Tibial artery (tissue), 4 donors: ENCODE measurements at places on chromosomes 11 and 22.

- DNase-seq, result no peak
These were observed 103.6 kb upstream of the OR9G4 start for GRCh38 chr11:56852131-56852530.

DNA sequence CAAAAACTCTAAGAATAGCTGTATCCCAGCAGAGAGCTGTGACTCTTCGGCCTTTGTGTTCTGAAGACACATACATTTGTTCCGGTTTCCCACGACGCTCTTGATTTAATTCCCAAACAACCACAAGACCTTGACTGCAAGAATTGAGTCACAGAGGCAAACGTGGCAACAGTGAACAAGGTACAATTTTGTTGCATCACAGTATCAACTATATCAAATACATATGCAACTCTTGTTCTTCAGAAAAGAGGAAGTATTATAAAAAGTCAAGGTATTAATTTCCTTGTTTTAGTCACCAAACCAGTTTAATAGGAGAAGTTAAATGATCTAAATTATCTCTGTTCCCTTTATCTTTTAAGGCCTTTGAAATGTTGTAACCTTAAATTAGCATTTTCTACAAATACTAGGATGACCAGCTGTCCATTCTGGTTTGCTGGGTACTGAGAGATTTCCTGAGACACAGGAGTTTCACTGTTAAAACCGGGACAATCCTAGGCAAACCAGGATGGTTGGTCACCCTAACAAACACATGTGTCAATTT is 11.1 kb downstream of the HPS5 start:
- no peak for DNase-seq

GRCh38 chr11:11152877-11153276 is 200.2 kb downstream of the CSNK2A3 start:
- no peak for DNase-seq

DNA sequence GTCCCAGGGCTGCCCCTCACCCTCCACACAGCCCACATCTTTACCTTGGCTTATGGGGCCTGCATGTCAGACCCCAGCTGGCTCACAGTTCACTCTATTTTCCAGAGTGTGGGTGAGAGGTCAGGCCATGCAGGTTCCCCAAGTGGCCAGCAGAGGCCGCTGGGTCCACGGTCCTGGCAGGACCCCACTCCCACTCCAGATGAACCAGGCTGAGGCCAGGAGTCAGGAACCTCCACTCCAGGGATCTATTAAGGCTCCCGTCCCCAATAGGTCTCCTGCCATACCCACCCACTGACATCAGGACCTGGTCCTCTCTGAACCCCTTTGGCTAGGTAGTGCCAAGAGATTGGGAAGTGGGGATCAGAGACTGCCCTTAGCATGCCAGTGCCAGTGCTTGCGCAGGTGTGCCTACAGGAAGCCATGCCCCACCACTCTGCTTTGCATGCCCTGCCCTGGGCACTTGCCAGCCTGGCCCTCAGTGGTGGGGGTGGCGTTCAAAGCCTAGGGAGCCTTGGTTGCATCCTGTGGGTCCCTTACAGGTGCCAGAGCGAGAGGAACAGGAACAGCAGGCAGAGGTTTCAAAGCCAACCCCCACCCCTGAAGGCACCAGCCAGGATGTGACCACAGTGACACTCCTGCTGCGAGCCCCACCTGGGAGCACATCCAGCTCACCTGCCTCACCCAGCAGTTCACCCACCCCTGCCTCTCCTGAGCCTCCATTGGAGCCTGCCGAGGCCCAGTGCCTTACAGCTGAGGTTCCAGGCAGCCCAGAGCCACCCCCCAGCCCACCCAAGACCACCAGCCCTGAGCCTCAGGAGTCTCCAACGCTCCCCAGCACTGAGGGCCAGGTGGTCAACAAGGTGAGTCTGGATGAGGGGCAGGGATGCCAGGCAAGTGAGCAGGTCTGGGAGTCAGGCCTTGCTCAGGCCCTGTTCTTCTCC is 8.3 kb downstream of the SMTN start:
- peak; percentile 81 for DNase-seq

- no peak for DNase-seq
These were observed 40.2 kb downstream of the UVRAG start for GRCh38 chr11:75855206-75855605.

DNA sequence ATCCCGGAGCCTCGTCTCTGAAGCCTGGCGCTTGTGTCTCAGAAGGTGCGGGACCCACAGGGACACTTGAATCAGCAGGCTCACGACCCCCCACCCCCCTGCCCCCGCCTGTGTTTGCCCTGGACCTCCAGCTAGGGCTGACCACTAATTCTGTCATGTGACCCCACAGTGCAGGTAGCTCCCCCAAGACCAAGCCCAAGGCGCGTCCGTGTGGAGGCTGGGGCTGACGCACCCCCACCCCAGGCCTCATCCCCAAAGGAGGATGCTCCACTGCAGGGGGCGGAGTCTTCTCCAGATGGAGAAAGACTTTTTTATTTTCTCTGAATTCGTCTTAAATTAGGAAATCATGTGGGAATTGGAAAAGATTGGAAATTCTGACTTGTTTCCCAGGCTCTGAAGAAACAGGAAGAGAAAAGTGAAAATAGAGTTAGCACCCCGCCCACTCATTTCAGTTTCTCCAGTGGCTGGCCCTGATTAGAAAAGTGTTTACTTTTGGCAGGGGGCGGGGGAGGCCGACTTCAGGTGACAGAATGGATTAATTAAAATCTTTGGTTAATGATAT is 1.0 kb upstream of the RELA start:
- DNase-seq, result peak; percentile 87

DNA sequence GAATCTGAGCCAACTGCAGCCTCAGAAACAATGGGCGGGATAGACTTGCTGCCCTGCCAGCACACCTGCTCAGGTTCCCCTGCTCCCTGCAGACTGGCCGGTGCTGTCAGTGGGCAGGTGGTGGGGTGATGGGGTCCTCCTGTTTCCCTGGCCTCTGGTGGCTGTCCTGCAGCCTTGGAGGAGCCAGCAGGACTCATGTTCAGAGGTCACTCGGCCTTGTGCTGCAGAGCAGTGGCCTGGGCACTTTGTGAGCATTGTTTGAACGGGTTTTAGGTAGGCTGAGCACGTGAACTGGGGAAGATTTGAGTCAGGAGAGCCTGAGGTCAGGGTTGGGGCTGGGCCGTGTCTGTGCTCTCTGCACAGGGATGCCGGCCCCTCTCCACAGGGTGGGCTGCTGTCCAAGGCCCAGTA is 17.6 kb downstream of the PPIL2 start:
- no peak for DNase-seq

DNA sequence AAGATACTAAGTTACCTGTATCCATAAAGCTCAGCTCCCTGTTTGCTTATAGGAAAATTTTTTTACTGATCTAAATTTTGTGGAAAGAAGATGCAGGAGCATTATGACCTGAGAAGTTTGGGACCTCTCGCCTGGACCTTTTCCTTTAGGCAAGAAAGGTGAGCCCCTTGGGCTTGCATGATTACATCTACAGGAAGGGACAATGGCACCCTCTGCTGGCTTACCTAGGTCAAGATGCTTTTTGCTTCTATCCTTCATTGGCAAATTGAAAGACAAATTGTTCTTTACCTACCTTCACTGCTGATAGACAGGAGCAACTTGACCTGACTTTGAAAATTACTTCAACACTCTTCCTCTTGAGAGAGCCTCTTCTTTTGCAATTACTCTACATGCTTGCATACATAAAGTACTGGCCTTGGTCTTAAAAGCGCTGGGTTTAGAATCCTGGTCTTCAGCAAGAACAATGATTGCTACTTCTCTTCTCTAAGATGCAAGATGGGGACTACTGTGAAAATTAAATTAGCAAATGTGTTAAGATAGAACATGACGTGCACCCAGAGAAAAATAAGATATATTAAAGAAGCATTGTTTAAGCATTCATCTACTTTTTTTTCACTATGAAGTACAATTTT is 147.2 kb downstream of the TRPC6 start:
- DNase-seq, result no peak

- no peak for DNase-seq
These were observed 588.4 kb upstream of the LRRC4C start for GRCh38 chr11:42047637-42048555.

DNA sequence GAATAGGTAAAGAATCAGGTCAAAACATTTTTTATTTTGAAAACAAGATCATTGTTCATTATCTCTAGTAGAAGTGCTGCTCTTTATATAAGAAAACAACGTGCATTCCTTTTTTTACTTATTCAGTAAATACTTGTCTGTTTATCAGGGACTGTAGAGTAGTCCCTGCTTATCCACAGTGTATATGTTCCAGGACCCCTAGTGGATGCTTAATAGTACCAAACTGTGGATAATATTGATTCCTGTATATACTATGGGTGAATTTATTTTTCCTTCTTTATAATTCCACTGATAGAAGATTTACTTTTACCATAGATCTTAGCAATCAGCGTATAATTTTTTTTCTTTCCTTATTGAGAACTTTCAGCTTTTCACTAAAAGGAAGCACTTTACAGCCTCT is 32.6 kb downstream of the CEP295 start:
- DNase-seq, result no peak

DNA sequence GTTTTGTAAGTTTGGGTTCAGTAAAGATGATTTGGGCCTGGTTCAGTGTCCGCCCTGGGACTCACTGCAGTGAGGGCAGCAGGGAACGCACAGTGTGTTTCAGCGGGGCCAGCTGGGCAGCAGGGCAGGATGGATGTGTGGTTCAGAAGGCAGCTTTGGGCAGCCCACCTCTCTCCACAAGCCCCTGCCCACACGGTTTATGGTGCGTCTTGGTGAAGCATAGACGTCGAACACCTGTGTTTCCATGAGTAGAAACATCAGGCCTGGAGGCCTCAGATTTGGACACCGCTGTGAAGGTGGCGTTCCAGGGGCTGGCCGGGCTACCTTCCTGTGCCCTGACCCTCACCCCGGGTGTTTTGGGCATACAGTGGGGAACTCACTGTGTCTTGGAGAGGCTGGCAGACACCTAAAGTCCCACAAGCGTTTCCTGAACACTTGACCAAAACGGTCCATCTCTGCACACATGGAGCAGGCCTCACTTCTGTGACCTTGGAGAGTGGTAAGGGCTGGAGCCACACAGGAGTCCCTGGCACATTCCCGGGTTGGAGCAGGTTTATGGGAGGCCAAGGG is 59.0 kb downstream of the ST14 start:
- no peak for DNase-seq

DNA sequence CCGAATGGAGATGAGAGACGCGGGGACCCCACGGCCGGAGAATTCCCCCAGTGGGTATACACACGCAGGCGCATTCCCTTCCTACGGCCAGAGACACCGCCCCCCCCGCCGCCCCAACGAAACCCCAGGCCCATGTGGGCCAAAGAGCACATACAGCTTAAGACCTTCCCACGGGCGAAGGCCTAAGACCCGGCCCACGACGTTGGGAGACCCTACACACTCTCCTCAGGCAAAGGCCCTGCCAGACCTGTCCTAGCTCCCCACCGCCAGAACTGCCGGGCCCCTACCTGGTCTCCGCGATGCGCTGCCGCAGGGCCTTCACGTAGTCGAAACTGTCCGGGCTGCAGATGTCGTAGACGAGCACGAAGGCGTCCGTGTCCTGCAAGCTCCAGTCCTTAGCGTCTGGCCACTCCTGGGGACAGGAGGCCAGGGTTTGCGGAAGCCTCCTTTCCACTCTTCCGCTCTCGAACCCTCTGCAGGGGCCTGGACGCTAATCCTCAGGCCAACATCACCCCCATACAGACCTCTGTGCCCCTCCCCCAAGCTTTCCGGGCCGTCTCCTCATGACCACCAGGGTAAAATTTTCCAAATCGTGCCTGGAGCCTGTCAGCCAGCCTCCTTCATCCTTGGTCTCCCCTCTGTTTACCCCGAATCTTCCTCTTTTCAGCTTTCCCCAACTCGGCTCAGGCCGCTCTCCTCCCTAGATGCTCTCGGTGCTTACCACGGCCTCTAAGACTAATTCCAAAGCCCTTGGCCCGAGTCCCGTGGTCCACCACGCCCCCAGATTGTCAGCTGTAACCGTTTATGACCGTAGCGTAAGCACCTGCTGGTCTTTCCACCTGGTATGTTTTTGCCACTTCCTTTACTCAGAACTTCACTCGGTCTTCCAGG is 1.7 kb downstream of the RASL10A start:
- peak; percentile 66 for DNase-seq

- DNase-seq, result no peak
These were observed 28.9 kb downstream of the CLMP start for GRCh38 chr11:123166071-123166559.

DNA sequence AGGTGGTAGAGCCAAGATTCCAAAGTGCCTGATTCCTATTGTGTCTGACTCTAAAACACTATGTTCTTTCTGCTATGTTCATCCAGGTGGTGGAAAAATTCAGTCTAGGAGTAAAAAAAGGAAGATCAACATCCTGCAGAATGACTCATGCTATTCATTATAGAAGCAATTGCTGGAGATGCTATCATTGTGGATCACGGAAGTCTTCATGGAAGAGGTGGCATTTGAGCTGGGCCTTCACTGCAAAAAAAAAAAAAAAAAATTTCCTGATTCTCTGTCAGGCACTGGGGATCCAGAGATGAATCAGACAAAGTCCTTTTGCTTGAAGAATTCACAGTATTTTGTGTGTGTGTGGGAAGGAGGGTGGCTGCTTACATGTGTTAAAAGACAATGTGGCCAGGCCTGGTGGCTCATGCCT is 1.4 kb upstream of the UVRAG start:
- DNase-seq, result no peak

DNA sequence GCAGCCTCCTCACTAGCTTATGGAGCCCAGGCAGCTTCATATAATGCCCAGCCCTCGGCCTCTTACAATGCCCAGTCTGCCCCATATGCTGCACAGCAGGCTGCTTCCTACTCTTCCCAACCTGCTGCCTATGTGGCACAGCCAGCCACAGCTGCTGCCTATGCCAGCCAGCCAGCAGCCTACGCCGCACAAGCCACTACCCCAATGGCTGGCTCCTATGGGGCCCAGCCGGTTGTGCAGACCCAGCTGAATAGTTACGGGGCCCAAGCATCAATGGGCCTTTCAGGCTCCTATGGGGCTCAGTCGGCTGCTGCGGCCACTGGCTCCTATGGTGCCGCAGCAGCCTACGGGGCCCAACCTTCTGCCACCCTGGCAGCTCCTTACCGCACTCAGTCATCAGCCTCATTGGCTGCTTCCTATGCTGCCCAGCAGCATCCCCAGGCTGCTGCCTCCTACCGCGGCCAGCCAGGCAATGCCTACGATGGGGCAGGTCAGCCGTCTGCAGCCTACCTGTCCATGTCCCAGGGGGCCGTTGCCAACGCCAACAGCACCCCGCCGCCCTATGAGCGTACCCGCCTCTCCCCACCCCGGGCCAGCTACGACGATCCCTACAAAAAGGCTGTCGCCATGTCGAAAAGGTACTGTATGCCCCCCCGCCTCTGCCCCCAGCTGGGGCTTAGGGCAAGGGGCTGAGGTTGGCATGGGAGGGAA is 8.8 kb downstream of the RBM14 start:
- no peak for DNase-seq
